ENCODE measurements at places on chromosomes 13 and 19.
A peak's percentile ranks its signal among the peaks of the same experiment; 100 is the strongest.

DNA sequence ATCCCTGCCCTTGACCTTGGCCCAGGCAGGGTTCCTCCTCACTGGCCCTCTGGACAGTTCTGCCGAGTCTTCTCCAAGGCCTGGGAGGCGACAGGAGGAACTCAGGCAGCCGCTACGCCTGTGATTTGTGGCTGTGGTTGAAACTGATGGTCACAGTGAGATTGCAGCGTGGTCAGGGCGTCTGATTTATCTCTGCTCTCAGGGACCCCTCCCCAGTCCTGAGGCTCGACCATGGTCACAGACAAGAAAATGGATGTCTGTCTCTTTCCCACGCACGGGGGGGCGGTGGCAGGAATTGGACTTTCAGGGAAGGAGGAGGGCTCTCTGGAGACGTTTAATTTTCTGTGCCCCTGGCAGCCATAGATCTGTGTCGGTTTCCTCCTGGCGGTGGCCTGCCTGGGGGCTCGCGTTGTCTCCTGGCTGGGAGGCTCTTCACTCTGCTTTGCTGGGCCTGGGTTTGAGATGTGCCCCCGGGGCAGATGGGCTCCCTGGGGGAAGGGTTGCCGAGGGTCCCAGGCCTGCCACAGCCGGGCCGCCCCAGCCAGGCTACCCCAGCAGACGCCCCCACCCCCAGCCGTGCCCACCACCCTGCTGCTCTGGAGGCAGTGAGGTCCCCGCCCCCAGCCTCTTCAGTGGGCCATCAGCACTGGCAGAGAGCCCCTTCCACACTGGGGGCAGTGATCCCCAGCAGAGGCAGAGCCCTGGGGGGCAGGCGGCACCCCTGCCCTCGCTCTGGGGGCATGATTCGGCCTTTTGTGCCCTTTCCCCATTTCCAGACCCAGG is 167.4 kb downstream of the KDM4B start:
- peak; percentile 54 for DNase-seq

DNA sequence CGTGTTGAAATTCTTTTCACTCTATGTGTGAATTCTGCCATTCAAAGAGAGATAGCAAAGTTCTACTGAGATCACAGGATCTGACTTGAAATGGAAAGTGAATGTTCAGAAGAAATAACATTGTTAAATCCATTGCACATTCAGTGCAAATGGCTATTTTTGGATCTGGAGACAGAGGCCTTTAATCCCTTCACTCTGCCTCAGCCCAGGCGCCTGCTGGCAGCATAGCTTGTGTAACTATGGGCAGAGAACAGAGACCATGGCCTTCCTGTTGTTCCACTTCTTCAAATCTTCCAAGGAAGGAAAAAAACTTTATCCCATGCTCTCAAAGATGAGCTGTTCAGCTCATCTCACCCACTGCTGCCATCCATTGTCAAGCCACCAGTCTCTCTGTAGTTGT is 265.4 kb downstream of the LMO7 start:
- no peak for DNase-seq

- DNase-seq = no peak
Measured at GRCh38 chr19:5011476-5012238, 42.7 kb downstream of the KDM4B start.

GRCh38 chr19:10543420-10544241 is at the start of gene ATG4D:
TSS of gene ATG4D (plus strand) at chr19:10543904. CDS start at chr19:10544091, 187 bp downstream.
- DNase-seq = peak; percentile 87

GRCh38 chr19:17841371-17841809 is 6.4 kb downstream of the JAK3 start:
- no peak for DNase-seq
